MM.1S (cell line): ENCODE measurements at places on chromosomes 5 and 9.

GRCh38 chr9:124412228-124412575, 3.0 kb downstream of the PSMB7 start:
- no peak for DNase-seq

GRCh38 chr9:84271531-84271900, 69.0 kb downstream of the SLC28A3 start:
- no peak for DNase-seq

GRCh38 chr5:53303105-53303504, 177.3 kb upstream of the FST start:
- DNase-seq, result no peak

DNA sequence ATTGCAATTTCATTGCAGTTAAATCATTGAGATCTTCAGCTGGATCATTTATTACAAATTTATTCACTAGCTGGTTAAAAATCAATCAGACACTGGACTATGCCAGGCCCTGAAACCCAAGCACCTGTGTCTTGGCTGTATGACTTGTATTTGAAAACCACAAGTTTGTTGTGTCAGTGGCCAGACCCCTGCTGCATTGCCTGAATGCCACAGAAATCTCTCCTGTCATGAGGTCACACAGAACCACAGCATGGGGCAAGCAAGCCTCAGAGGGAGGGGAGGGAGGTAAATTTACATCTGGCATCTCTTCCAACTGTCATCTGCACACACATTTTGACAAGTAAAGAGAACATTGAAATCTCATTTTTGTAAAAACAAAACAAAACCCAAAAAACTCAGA, 90.0 kb downstream of the ARRDC3 start:
- DNase-seq, result peak; percentile 96

GRCh38 chr5:13763719-13764118, 180.8 kb downstream of the DNAH5 start:
- no peak for DNase-seq

GRCh38 chr9:120855827-120856670, 13.3 kb upstream of the PSMD5 start:
- no peak for DNase-seq

DNA sequence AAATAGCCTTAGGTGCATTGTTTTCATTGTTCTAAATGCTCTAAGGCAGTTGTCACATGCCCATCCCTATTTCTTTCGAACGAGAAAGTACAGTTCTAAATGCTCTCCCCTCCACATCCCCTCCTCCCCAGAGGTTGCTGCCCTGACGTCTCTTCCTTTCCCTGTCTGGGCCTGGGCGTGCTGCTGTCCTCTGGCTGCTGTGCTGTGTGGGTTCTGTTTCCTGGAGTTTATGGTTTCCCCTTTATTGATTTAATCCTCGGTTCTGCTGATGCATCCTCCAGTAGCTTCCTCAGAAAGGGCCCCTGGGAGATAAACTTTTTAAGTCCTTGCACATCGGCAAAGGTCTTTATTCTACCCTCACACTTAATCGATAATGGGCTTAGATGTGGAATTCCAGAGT, 48.8 kb downstream of the MVB12B start:
- DNase-seq, result no peak

DNA sequence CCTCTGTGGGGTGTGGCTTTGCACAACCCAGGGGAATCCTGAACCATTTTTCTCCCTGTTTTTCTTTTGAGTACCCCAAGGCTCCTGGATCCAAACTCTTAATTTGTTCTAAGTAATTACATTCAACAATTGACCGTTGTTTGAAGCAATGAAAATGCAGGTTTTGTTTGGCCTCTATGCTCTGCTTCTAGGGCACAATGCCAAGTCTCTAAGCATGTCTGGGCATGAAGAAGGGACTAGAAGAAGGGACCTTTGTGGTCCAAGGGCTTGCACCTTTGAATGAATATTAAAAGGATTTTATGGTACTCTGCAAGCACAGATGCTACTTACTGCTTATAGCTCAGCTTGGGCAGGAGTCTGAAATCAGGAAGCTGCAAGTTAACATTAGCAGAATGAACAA, 6.6 kb upstream of the ENC1 start:
- DNase-seq, result no peak

DNA sequence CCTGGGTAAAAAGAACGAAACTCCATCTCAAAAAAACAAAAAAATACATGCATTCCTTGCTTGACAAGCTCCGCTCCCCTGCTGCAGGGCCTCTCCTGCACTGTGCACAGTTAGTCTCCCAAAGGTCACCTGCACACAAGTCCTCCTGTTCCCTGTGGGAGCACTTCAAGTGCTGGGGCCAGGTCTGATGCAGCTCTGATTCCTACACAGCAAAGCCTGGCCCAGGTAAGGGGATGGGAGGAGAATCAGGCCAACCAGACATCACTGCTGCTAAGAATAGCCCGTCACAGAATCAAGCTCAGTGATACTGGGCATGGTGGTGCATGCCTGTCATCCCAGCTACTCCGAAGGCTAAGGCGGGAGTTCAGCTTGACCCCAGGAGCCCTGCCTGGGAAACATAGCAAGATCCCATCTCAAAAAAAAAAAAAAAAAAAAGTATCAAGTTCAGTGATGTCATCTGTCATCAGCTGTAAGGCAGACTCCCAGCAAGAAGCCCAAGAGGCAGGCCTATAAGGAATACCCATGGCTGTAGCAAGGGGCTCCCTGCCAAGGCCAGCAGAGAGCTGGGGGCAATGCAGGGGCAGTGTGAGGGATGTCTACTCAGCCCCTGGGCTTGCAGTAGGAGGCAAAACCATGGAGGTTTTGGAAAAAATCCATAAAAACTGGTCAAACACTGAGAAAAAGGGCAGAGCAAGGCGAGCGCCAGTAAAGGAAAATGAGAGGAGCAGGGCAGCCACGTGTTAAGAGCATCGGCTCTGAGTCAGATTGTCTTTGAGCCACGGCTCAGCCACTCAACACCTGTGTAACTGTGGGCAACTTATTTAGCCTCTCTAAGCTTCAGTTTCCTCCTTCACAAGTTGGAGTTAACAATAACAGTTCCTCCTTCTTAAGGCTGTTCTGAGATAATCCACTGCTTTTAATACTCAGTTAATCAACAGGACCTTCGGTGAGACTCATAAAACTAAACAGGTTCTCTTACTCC, 3.2 kb downstream of the TPM2 start:
- DNase-seq, result no peak

GRCh38 chr5:150141544-150142184, 14.0 kb downstream of the PDGFRB start:
- no peak for DNase-seq

DNA sequence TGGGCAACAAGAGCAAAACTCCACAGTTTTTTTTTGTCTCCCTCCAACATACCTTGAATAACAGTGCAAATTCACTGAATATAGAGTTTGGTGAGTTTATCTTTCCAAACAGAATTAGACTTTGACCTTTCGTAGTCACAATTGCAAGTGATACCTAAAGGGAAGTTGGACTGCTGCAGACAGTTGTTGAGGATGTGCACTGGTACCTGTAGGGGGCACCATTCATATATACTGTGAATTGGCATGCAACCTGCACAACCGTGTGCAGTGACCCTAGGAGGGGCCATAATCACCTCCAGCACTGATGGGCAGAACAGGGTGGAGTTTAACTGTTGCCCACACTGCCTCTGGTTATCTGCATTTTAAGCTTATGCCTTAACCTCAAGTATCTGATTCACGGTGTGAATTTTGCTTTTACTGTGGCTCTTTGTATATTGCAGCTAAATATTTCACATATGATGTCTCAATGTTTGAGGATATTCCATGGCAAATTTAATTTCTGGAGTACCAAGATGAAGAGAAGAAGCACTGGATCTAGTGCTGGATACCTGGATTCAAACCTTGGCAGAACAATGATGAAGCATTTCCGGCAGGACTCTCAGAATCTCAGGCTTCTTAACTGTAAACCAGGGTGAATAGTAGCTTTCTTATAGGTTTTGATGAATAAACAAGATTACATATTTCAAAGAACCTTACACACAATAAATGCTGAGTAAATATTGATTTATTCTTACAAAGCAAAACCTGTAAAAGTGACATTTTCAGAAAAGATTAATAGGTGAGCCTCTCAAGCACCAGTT, 144.3 kb downstream of the ACTBL2 start:
- peak; percentile 55 for DNase-seq

DNA sequence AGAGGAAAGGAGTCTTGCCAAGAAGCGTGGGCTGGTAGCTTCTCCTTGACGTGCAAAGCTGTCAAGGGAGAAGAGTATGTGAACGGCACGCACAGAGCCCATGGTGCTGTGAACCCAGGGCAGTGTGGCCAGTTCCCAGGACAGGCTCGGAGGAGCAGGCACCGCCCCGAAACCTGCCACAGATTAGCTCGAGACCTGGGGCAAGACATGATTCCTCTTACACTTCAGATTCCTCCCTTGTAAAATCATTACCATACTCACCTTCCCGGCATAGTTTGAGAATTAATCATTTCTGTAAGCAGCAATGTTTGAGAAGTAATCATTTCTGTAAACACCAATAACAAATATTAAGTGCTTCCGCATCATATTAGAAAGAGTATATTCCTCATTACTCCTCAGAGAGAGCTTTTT, 19.9 kb downstream of the GOLM1 start:
- no peak for DNase-seq

DNA sequence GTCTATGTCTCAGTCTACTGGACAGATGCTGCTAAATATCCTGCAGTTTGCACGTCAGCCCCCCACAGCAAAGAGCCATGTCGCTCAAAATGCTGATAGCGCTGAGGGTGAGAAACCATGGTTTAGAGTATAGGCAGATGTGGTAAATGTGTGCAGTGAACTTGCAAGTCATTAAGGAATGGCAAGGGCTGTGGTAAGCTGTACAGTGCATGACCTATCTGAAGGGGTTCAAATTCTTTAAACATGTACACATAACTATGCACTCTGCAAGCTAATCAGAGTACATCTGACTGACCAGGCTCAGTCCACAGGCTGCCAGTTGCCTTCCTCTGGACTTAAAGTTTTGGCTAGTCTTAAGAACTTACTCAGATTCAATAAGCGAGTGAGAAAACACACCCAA, 170.7 kb downstream of the CFAP90 start:
- no peak for DNase-seq

DNA sequence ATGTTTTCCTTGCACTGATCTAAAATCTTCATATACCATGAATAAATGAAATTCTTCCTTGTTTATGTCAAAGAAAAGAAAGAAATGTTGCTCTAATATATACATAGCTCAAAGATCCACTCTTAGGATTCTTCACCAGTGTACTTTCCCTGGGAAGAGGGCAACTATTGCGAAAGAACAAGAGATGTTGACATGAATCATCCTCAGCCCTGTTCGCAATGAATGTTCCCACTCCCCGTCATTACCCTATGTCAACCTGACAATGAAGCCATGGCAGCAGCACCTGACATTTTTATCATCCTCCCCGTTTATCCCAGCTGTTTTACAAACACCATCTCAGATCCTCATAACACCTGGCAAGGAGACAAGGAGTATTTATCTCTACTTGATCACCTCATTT, 409.1 kb upstream of the GRIA1 start:
- DNase-seq, result no peak

DNA sequence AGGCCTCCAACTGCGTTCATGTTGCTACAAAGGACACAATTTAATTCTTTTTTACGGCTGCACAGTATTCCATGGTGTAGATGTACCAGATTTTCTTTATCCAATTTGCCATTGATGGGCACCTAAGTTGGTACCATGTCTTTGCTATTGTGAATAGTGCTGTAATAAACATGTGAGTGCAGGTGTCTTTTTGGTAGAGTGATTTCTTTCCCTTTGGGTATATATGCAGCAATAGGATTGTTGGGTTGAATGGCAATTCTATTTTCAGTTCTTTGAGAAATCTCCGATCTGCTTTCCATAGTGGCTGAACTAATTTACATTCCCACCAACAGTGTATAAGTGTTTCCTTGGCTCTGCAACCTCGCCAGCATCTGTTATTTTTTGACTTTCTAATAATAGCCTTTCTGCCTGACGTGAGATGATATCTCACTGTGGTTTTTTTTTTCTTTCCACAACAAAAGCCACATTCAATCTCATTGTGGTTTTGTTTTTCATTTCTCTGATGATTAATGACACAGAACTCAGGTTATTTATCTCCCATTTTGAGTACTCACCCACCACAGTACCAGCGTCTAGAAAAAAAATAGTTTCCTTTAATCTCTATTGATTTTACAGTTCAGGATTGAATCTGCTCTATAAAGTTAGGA, 21.9 kb downstream of the ARRDC3 start:
- DNase-seq, result peak; percentile 90

DNA sequence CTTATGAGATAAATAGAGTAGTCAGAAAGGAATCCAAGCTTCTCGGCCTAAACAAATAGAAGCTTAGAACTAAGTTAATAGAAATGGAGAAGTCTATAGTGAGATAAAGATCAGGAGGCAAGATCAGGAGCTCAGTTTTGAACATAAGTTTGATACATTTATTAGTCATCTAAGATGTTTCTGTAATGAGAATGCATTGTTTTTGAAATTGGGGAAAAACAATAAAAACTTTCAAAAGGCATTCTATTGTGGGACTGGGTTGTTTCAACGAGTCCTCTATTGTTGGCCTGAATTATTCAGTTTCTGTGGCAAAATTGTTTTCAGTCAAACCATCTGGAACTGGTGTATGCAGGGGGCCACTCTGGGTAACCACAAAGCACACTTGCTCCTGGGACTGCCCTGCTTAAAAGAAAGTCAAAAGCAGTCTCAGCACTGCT, 181.0 kb upstream of the CLINT1 start:
- DNase-seq, result peak; percentile 77

DNA sequence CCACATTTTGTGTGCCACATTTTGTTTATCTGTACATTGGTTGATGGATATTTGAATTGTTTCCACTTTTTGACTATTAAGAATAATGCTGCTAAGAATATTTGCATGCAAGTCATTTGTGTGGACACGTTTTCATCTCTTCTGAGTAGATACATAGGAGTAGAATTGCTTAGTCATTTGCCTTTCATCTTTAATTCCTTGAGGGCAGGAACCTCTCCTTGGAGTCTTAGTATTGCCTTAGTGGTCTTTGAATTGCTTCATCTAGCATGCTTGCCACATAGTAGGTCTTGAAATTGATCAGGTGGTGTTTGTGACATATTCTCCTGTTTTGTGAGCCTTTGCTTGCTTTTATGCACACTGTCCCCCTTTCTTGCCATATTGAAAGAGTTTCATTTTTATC, 128.5 kb downstream of the NR3C1 start:
- DNase-seq, result no peak
